ENCODE measurements at places on chromosomes 1 and 21.

GRCh38 chr1:229075716-229076115 is 195.2 kb upstream of the RAB4A start:
- no peak for DNase-seq

GRCh38 chr1:41894808-41895483 is 23.8 kb downstream of the HIVEP3 start:
- DNase-seq: no peak

- no peak for DNase-seq
Measured at GRCh38 chr1:219465212-219466093, 147.5 kb downstream of the ZC3H11B start.

GRCh38 chr1:155017946-155018316 is 15.3 kb downstream of the ZBTB7B start:
- DNase-seq: no peak

GRCh38 chr1:154463512-154463990 is 38.5 kb upstream of the TDRD10 start:
- DNase-seq: no peak

GRCh38 chr1:235067396-235068157 is 61.1 kb downstream of the TOMM20 start:
- no peak for DNase-seq

GRCh38 chr21:42644223-42645208 is 8.9 kb upstream of the PDE9A start:
- DNase-seq: no peak

GRCh38 chr1:204530932-204531331 is 14.7 kb downstream of the MDM4 start:
- DNase-seq: no peak

GRCh38 chr1:28913786-28914227 is 562 bp upstream of the EPB41 start:
- DNase-seq: no peak
